Left renal cortex interstitium (tissue), 4 donors: ENCODE measurements at places on chromosomes 2 and 18. TPM values are rescaled to one million over a fixed set of nuclear protein-coding genes. Genes with fewer than 3 reads are reported as not detected.

PDE1A gene
- polyA plus RNA-seq: 18.1 TPM

HOXD4 gene
- polyA plus RNA-seq: 31.2 TPM

DNAJC27 gene
- 12.1 TPM for polyA plus RNA-seq

MRPL19 gene
- polyA plus RNA-seq: 68.9 TPM

ALK gene
- polyA plus RNA-seq: 0.32 TPM

RESP18 gene
- not detected for polyA plus RNA-seq

SMC6 gene
- 36.2 TPM for polyA plus RNA-seq

PIK3C3 gene
- polyA plus RNA-seq: 63.9 TPM

- no peak for DNase-seq
Observed at GRCh38 chr2:17805166-17805565, 11.1 kb upstream of the MSGN1 start.

DNA sequence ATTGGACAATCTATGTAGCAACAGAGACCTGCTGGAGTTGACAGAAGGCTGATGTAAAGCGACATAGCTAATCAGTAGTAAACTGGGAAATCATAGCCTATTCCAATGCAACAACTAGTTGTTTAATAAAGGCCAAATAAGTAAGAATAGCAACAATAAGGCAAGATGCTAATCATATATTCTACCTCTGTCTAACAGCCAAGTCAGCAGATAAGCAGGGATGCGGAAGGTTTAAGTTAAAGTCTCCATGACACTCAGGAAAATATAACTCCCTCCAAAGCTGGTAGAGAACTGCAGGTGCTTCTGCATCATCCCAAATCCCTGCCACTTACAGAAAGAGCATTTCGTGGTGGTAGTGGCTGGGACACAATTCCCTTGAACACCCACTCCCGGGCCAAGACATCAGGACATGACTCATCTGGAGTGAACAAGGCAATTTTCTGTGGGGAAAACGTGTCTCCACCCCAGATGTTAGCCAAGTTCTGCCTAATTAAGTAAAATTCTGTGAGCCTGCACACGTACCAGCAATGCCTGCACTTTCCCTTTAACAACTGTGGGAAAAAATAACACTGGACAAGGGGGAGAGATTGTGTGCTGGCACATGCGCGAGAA, 413.6 kb upstream of the ID2 start:
- no peak for DNase-seq

GRCh38 chr2:73701968-73702665, 35.0 kb downstream of the TPRKB start:
- no peak for DNase-seq

DNA sequence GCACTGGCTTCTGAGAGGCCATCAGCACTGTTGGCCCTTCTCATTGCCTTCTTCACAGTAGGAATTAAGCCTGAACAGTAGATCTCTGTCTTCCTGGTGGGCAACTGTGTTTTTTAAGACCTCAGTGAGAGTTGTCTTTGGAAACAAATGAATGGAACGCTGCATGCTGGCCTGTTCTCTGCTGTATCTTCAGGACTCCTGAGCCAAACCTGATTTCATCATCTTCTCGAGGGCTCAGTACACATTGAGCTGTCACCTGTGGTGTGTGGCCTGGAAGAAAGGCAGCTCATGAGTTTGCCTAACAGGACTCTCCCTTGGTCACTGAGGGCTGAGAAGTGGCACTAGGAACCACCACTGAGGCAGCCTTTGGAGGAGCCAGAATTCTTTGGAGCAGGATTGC, 39.7 kb downstream of the SH3RF3 start:
- DNase-seq: no peak

DNA sequence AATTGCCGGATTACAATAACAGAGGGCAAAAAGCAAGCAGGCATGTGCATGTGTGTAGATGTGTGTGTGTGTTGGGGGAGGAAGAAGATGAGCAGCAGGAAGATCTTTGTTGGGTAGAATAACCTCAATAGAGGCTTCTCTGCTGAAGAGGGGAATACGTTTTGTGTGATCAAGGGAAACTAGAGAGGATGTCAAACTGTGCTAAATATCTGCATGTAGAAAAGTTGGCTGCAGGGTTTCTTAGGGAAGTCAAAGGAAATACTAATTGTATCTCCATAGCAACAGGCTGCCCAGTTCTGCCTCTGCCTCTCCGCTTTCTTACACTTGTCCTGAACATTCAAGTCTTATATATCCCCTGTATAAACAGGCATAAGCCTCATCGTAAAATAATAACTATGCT, 190.1 kb upstream of the RND3 start:
- DNase-seq: no peak

DNA sequence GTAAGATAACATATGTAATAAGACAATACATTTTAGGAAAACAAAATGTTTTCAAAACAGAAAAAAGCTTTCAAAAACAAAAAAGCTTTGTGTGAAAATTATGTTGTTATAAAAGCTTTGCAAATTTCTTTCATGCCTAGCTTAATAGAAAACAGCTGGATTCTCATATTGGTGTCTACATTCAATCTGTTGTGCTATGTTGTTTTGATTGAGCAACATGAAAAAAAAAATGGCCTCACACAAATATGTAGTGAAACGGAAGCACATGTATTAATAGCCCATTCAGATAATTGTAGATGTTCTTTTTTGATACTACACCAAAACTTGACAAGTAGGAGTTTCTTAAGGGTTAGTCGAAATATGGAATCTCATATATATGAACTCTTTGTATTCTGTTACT, 197.5 kb downstream of the ZEB2 start:
- DNase-seq: no peak

DNA sequence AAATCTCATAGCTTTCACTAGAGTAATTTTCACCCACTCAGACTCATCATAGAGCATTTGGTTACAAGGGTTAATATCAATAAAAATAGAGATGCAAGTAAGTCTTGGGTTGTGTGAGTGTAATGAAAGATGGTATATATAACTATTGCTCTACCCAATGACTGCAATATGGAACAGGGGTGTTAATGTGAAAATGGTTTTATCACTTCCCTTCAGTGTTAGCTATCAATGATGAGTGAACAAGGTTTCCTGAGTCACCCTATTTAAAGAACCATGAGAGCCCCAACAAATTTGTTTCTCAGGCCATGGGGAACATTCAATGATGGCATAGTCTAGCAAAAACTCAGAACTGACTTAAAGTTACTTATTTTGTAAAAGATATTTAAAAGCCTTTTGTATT, 1133.6 kb upstream of the ZEB2 start:
- no peak for DNase-seq

DNA sequence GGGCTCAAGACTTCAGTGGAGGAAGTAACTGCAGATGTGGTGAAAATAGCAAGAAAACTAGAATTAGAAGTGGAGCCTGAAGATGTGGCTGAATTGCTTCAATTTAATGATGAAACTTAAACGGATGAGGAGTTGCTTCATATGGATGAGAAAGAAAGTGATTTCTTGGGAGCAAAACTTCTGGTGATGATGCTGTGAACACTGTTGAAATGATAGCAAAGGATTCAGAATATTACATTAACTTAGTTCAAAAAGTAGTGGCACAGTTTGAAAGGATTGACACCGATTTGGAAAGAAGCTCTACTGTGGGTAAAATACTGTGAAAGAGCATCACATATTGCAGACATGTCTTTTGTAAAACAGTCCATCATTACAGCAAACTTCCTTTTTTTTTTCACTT, 638.0 kb downstream of the NYAP2 start:
- DNase-seq: no peak

DNA sequence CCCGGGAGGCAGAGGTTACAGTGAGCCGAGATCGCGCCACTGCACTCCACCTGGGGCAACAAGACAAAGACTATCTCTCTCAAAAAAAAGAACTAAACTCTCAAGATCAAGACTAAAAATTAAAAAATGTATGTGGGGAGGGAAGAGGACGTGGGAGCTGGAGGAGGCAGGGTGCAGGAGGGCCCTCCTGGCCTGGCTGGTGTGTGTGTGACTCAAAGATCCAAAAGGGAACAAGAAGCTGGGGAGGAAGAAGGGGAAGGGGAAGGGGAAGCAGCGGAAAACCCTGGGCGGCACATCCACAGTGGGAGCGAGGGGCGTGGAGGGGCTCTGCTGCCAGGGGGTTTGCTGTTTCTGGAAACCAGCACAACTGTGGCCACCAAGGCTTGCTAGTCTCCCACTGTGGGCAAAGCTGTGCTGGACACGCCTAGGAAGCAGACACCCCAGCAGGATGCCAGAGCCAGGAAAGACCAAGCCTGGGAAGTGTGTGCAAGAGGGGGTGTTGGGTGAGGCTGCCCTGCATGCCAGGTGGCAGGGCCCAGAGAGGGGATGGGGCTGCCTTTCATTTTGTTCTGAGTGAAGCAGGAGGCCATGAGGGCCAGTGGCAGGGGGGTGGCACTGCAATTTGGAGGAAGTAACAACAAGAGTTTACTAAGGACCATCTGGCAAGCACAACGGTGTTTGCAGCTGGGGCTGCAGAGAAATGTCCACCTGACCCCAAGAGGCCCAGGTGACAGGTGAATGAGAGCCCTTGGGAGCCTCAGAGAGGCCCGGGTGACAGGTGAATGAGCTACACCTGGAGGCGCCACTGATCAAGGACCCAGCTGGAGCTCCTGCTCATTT, 44.5 kb downstream of the ANO7 start:
- no peak for DNase-seq

- DNase-seq: no peak
Observed at GRCh38 chr2:41111836-41112627, 660.1 kb upstream of the SLC8A1 start.
